GM18507 (cell line): ENCODE measurements at places on chromosomes 5 and 9.

DNA sequence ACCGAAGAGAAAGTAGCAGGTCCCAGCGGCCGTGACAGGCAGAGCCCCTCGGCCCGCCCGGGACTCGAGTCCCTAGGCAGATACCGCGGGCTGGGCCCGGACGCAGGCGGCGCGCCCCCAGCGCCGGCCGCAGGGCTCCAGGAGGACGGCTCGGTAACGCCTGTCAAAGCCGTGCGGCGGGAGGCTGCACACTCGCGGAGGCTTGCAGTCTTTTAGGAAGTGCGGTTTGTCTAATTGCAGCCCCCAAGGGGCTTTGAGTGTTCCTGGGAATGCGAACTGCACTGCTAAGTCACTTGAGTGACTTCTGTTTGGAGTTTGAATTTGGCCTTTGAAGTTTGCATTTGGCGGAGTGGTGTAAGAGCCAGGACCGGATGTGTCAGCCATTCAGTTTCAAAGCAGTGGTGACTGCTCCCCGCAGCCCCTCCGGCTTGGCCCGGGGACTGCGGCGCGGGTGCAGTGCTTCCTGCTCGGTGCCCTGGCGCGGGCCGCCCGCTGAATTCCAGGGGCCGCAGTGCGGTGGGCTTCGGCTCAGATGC lies 1.3 kb downstream of the MAP3K1 start:
- no peak for DNase-seq

DNA sequence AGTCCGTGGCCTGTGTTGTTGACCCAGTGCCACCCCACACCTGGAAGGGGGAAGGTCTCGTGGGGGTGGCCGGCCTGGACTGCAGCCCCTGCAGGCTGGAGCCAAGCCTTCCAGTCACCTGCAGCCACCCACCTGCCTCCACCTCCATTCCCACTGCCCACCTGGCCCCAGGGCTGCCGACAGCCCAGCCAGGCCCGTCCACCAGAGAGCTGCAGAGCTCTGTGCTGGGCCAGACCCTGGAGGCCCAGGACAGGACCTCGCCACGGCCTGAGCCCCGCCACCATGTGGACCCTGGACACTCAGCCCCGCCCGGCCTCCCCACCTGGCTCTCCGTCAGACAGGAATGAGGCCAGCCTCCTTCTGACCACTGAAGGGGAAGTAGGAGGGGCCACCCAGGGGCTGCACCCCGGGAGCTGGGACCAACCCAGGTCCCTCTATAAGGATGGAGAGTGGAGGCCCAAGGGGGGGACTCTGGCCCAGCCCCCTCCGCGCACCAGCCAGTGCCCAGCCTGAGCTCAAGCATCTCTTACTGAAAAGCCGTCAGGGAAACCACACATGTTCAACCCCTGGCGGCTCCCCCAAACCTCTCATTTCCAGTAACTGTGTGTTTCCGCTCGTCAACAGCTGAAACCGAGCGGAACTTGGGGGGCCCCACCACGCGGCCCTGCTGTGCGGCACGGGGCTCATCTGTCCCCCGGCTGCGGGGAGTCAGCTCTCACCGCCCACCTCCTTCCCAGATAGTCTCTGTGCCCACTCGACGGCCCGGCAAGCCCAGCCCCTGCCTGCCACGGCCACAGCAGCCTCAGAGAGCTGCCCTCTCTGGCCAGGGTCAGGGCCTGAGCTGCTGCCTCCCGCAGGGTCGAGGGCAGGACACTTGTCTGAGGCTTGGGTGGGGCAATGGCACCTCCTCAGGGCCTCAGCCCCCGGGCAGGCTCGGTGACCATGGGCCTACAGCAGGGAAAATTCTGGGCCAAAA lies 12.8 kb downstream of the NOTCH1 start:
- DNase-seq = no peak

GRCh38 chr5:117665121-117665520 lies 1090.5 kb upstream of the SEMA6A start:
- DNase-seq = no peak

DNA sequence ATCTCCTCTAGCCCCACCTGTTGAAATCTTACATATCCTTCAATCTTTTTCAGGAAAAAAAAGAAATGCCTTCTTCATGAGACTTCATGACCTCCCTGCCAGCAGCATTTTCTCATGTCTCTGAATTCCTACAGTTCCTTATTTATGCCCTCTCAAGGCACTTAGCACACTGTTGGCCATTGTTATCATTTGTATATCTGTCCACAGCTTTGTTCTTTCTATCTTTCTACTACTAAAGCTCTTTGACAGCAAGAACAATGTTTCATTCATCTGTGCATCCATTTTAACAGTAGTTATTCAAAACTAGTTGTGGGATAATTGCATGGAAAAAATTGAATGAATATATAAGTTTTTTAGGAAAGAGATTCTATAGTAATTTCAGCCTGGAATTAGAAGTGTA lies 20.9 kb upstream of the GZMA start:
- DNase-seq = no peak

GRCh38 chr5:173472164-173472563 lies 143.9 kb upstream of the STC2 start:
- DNase-seq = no peak

DNA sequence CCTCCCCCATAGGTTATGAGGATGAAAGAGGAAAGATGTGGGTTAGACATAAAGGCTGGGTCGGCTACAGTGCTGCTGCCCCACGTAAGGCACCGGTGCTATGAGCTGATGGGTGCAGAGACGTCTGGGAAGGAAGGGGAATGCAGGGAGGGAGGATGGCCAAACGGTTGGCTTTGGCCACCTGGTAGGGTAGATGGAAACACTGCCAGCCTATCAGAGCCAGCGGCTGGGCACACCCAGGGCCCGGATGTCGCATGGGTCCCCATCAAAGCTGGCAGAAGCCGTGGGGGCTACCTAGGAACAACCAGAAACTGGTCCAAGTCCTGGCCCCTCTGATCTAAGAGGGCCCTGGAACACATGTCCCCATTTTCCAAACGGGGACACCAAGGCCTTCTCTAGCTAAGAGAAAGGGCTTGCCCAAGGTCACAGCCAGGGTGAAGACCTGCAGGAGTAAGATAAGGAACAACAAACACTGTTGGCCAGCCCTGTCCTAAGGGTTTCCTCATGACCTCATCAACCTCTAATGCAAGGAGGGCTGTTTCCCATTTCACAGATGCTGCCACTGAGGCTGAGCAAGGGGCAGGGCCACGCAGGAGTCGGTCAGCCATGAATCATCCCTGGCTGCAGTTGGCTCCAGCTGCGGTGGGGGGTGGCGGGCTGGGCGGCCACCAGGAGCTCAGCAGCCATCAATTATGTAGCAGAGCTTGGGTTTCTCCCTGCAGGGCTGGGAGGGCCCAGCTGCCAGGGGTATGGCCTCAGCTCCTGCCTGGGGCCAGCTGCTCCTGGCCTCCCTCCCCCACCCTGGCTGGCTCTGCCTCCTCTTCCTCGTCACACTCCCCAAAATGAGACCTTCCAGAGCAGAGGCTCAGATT lies 4.9 kb downstream of the SH3GLB2 start:
- DNase-seq = no peak

DNA sequence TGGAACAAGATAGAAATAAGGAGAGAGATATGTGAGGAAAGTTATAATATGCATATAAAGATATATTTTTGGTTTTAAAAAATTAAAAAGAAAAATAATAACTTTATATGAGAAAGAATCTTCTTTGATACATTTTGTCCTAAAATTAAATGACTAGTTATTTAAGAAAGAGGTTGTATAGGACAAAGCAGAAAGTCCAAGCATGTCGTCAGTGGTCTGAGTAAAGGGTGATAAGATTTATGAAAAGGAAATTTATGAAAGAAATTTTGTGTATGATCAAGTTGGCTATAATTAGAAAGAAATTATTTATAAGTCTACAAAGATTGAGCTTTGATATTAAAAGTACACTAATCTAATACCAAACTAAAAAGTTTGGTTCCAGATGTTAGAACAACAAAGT lies 32.0 kb downstream of the GTF3C4 start:
- no peak for DNase-seq

GRCh38 chr9:126799034-126799433 lies 5.8 kb upstream of the ZBTB43 start:
- DNase-seq = no peak
